ENCODE measurements at places on chromosomes 3 and 15. TPM values are rescaled to one million over a fixed set of nuclear protein-coding genes. Genes with fewer than 3 reads are reported as not detected.

HTR3E gene
- total RNA-seq = not detected

ANKUB1 gene
- not detected for total RNA-seq

GOLGA6D gene
- total RNA-seq = not detected

GPR171 gene
- 0.39 TPM for total RNA-seq

ABI3BP gene
- 46.7 TPM for total RNA-seq

CP gene
- total RNA-seq = 6.8 TPM

TGM5 gene
- not detected for total RNA-seq

TEX9 gene
- 0.67 TPM for total RNA-seq

CNTN4 gene
- total RNA-seq = 5.7 TPM

FSTL1 gene
- 327 TPM for total RNA-seq

ACKR2 gene
- 6.2 TPM for total RNA-seq

TMC3 gene
- not detected for total RNA-seq

GOLGA8R gene
- total RNA-seq = 2.3 TPM

FGD5 gene
- total RNA-seq = 18.8 TPM

ACP3 gene
- 2.5 TPM for total RNA-seq

MB21D2 gene
- 5.9 TPM for total RNA-seq

TM4SF18 gene
- 13.8 TPM for total RNA-seq

SCAANT1 gene
- total RNA-seq = not detected

RCCD1 gene
- total RNA-seq = 6.8 TPM

PLD1 gene
- total RNA-seq = 111 TPM

CGGBP1 gene
- 40.9 TPM for total RNA-seq

ITIH1 gene
- not detected for total RNA-seq

CNTN6 gene
- total RNA-seq = 0.28 TPM

PRTG gene
- 0.44 TPM for total RNA-seq

HRH1 gene
- total RNA-seq = 3.5 TPM

EIF4G1 gene
- total RNA-seq = 276 TPM

CHRM5 gene
- total RNA-seq = not detected

LRTM1 gene
- total RNA-seq = not detected

EOMES gene
- not detected for total RNA-seq

DNAH1 gene
- 1.5 TPM for total RNA-seq

PRKAR2A gene
- total RNA-seq = 28.5 TPM

SNTN gene
- total RNA-seq = not detected

PAK2 gene
- total RNA-seq = 47.5 TPM

Data from right atrium auricular region (tissue), 2 donors.